Small intestine (tissue), 16 donors: ENCODE measurements at places on chromosomes 2 and 18. TPM values are rescaled to one million over a fixed set of nuclear protein-coding genes. Genes with fewer than 3 reads are reported as not detected.

KCNK3 gene
- polyA plus RNA-seq = 0.22 TPM

DNA sequence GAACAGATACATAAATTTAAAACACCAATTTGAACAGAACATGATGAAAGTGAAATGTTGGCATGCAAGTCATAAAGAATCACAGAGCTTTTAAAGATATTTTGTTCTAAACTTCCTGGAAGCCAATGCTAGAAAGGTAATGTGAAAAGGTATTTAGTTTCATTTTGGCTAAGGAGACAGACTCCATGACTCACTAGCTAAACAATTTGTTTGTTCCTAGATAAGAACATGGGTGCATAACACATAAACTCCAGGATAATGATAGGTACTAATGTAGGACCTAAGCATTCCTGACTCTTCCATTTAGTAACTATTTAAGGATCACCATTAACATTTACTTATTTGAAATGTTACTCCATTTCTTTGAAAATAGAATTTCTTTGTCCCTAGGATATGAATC lies 292.5 kb upstream of the CNTNAP5 start:
- no peak for DNase-seq

- peak; percentile 11 for DNase-seq
Observed at GRCh38 chr18:33751613-33752221, 173.7 kb downstream of the ASXL3 start.

GRCh38 chr2:179677746-179678505 lies 183.5 kb downstream of the ZNF385B start:
- no peak for DNase-seq

- no peak for DNase-seq
Observed at GRCh38 chr2:109649736-109650695, 35.9 kb downstream of the SOWAHC start.

- DNase-seq = no peak
Observed at GRCh38 chr18:43757273-43757672, 480.0 kb upstream of the SYT4 start.

DNA sequence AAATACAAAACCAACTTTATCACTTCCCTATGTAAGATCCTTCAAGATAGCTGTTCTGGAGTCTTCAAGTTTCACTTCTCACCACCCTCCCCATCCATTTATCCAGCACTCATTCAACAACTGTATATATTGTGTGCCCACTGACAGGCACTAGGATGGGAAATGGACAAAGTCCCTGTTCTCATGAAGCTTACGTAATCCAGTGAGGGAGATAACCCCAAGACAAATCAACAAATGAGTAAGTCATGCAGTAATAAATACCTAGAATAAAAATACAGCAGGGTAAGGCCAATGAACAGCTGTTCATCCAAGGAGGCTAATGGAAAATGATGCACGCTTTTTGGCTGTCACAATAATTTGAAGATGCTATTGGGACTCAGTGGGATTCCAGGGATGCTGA lies 133.8 kb downstream of the MEMO1 start:
- DNase-seq = peak; percentile 78

DNA sequence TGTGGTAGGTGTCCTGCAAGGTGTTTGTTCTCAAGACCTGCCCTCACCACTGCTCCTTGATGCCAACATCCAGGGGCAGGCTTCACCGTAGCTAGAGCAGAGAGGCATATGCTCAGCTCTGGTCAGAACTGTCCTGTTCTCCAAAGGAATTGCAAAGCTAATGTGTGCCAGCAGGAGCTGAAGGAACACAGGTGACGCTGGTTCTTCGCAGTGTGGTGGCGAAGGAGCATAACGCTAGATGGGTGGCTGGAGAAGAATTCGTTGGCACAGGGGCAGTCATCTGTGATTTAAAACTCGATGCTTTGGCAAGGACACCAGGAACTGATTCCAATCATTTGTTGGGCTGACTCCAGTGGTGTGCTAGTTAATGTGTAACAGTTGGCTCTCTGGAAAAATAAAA lies 11.4 kb upstream of the PER2 start:
- peak; percentile 78 for DNase-seq

TRPM8 gene
- not detected for polyA plus RNA-seq

DNA sequence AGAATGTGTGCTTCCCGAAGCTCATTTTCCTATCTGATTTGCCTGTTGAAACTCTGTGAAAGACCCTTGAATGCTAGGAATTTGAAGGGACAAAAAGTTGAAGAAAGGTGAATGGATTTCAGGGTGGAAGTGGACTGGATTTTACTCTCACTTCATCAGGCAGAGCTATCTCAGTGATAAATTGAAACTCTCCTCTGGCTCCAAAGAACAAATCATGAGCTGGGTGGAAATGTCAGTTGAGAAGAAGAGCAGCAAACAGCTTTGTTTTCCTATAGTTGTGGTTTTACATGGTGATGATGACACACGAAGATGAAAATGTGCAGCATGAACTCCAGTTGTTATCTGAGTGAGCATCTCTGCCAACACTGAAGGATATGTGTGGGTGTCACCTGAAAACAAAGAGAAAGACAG lies 34.4 kb downstream of the CD28 start:
- no peak for DNase-seq

KYNU gene
- polyA plus RNA-seq = 3.8 TPM

GRCh38 chr2:17869128-17869527 lies 9.3 kb upstream of the KCNS3 start:
- no peak for DNase-seq

DNA sequence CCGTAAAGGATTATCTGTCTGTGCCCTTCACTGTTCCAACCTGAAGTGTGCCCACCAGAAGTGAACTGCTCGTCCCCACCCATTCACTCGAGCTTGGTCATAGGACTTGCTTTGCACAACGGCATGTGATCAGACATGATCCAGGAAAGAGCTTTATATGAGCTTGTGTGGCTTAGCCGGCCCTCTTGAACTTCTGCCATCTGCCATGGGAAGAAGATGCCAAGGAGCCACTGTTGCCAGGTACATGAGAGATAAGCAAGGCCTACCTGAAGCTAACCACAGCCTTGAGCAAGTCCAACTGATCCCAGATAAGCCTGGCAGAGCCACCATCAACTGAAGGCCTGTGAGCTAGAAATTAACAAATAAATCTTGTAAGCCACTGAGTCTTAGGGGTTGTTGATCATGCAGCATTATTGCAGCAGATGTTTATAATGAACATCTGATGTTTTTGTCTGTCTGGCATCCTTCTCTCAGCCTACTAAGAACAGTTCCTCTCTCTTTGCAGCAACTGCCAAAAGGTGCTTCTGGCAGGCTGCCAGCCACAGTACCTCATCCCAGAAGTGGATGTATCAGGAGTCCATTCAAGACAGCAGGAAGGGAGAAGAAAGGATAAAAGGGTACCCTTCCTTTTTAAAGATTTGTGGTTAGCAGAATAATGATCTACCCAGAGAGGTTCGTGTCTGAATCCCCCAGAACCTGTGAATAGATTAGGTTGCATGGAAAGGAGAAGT lies 16.8 kb downstream of the DBI start:
- DNase-seq = no peak

BOLL gene
- polyA plus RNA-seq = 0.18 TPM

DNA sequence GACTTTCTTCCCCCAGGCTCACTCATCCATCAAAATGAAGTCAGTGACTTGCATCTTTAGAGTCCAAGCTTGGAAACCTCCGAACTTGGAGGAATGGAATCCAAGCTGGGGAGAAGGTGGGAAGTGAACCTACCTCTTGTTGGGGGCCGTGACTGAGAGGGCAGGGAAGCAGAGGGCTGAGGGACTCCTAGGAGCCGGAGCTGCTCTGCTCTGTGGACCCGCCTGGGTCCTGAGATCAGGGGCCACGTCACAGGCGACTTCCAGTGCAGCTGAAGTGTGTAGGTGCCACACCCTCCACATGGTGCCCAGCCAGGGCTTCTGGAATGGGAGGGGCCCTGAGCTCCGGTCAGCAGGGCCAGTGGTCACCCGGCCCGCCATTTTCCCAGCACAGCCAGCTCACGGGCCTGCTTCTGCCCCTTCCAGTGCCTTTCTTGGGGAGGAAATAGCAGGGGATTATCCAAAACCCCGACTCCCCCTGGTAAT lies 63.4 kb upstream of the OTOS start:
- DNase-seq = no peak
